ENCODE measurements at places on chromosomes 6 and 20.

- peak; percentile 4 for DNase-seq
Measured at GRCh38 chr20:13458860-13459451, 179.8 kb downstream of the TASP1 start.

- no peak for DNase-seq
Measured at GRCh38 chr20:36833275-36834020, 42.5 kb upstream of the TLDC2 start.

GRCh38 chr6:166935353-166935752 lies 21.0 kb downstream of the RNASET2 start:
- DNase-seq, result no peak

DNA sequence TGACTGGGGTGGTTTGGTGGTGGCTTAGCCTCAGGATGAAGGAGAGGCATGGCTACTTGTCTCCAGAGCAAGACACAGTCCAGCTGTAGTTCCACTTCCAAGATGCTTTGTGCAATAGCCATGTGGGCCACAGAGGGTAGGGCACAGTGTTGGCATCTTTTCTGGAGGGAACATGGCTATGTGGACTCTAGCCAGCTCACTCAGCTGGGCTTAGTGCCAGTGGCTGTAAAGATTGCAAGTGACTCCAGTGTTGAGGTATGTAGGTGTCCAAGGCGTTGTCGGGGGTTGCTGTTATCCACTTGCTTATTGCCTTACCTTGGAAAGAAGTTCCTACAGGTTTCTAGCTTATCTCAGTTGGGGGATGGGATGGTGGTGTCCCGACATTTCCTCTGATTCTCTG lies 233.4 kb downstream of the CD109 start:
- DNase-seq, result no peak

- no peak for DNase-seq
Measured at GRCh38 chr6:130158548-130158947, 64.2 kb downstream of the SAMD3 start.
